ENCODE measurements at places on chromosomes 7 and 10. TPM values are rescaled to one million over a fixed set of nuclear protein-coding genes. Genes with fewer than 3 reads are reported as not detected.

The GLCCI1 gene
- polyA plus RNA-seq: 14.6 TPM

DNA sequence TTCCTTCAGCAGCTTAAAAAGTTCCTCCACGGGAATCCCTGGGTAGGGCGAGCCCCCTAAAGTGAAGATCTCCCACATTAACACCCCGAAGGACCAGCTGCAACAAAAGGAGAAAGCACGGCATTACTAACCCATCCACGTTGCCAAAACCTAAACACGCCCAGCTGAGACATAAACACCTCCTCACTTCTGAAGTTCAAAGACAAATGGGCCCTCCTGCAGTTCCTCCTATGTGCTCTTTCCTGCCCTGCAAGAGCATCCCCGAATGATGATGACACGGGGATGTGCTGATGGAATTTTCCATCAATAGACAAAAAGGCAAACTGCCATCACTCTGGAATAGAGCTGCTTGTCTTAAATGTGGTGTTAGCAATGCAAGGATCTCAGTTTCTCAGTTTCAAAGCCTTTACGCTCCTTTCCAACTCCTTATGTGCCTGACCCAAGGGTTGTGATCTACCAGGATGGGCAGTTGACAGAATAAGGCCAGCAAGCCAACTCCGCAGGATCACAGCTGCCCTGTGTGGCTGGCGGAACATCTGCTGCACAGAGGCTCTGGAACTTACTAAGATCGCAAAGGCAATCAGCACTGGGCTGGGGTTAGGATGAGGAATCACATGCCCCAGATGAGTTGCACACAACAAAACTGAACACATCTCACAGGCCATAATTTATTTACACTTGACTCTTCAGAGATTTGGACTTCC, 112.7 kb downstream of the FGFR2 start:
- no peak for DNase-seq

GRCh38 chr10:76645341-76645740, 992.3 kb downstream of the KCNMA1 start:
- DNase-seq: no peak

The TUBB8 gene
- polyA plus RNA-seq: not detected

- no peak for DNase-seq
These were observed 153.8 kb downstream of the ZNF22 start for GRCh38 chr10:45154502-45154901.

DNA sequence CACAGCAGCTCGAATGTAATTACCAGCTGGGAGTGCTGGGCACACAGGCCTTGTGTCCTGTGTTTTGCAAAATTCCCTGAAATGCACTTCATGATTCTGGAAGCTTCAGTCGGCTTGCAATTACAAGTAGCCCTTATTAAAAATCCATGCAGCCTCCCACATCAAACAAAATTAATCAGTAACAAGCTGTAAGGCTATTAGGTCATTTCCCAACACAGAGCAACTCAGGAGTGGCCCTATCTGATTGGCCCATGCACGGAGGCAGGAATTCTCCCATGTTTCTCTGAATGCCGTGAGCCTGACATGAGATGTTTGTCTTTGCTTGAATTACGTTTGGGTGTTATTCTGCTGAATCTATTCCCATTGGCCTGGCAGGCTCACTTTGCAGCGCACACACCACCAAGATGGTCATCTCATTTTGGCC, 36.9 kb downstream of the FOXL3 start:
- DNase-seq: no peak
